ENCODE measurements at places on chromosomes 4 and X.

GRCh38 chrX:43970528-43970927 is 2.7 kb downstream of the NDP start:
- DNase-seq, result no peak

DNA sequence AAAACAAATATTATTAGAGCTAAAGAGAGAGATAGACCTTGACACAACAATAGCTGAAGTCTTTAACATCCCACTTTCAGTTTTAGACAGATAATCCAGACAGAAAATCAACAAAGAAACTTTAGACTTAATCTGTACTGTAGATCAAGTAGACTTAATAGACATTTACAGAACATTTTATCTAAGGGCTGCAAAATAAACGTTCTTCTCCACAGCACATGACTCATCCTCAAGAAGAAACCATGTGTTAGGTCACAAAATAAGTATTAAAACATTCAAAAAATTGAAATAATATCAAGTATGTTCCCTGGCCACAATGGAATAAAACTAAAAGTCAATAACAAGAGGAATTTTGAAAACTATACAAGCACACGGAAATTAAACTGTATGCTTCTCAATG is 1510.3 kb upstream of the PCDH10 start:
- no peak for DNase-seq

DNA sequence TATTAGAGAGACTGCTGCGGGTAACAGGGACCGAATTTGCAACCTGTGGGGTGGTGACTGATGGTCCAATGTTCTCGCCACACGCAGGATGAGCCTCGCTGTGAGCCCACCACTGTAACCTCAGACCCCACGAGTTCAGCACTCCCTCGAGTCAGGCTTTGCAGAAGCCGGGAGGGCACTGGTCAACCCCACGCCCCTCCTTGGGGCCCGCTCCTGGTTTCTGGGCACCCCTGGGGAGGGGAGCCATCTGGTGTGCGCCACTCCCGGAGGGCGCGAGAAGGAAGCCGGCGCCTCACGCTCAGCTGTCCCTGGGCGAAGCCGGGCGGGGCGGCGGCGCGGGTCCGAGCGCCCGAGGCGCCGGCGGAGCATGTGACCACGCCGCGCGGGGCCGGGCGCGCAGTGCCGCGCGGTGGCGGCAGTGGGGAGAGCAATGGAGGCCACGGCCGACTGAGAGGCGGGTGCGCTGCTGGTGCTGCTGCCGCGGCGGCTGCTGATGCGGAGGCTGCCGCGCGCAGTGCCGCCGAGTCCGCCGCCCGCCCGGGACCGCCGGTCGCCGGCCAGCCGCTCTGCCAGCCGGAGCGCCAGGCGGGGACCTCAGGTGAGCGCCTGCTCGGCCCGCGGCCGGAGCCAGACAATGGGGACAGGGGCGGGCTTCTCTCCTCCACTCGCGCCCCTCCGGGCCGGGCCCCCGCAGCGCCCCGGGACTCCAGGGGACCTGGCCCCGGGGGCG is 100.1 kb downstream of the CEP135 start:
- peak; percentile 78 for DNase-seq

GRCh38 chr4:100360211-100360610 is 157.6 kb downstream of the EMCN start:
- no peak for DNase-seq

DNA sequence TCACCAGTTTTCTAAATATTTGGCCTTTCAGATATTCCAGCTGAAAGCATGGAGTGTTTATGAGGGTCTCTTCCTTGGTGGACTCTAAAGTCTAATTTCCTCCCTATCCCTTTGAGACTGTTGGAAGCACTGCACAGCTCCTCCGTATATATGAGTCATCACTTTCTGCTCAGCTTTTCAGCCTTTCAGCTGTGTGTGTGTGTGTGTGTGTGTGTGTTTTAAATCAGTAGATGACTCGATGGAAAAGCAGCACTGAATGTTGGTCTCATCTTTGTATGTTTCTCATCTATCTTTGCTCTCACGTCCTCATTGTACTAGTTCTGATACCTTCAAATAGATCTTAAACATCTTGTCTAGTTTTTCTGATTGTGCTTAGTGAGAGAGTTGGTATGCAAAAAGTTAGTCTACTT is 81.6 kb downstream of the ZFX start:
- DNase-seq, result peak; percentile 18

GRCh38 chr4:96471956-96472867 is 632.3 kb downstream of the PDHA2 start:
- DNase-seq, result no peak

DNA sequence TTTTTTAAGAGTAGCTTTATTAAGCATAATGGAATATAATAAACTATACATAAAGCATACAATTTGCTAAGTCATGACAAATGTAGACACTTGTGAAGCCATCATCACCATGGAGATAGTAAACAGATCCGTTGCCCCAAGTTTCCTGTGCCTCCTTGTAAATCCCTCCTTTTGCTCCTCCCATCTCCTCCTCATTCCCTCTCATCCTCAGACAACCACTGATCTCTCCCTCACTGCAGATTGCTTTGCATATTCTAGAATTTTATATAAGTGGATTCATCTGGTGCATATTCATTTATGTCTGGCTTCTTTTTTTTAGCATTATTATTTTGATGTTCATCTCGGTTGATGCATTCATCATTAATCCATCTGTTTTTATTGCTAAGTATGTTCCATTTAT is 67.0 kb downstream of the CYTL1 start:
- no peak for DNase-seq

- no peak for DNase-seq
Observed at GRCh38 chr4:42396752-42397634, at the start of gene SHISA3. TSS of gene SHISA3 (plus strand) at chr4:42397488. CDS start at chr4:42398057, 569 bp downstream.

DNA sequence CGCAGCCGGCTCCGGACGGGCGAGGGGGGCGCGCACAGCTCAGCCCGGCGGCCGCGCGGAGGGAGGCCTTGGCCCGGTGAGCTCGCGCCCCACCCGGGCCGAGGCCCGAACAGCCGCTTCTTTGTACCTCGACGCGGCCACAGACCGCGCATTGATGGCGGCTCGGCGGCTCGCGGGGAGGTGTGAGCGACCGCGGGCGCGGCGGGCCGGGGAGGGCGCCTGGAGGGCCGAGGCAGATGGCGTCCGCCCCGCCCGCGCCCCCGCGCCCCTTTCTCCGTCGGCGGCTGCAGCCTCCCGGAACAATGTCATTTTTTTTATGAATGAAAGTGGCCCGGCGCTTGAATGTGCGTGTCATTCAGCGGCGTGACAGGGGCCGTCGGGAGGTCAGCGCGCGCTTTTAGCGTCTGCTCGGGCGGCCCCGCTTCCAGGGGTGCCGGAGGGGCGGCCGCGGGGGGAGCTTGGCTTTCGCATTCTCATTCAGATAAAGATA is 1.8 kb downstream of the FGFR3 start:
- no peak for DNase-seq

DNA sequence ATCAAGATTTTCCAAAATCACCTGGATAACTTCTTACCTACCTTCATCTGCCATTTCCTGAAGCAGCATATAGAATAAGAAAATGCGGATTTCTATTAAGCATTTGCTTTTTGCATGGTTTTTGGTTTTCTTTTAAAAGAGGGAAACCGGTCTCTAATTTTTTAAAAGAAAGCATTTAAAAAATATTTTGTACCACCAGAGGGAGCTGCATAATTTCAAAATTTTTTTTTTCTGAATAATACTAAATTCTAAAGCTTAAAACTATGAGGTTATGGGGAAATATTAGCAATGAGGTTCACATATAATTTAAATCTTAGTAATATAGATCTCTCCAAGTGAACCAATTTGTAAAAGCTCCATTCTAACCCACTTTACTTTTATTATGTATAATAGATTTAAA is 137.7 kb upstream of the TENT5D start:
- no peak for DNase-seq

DNA sequence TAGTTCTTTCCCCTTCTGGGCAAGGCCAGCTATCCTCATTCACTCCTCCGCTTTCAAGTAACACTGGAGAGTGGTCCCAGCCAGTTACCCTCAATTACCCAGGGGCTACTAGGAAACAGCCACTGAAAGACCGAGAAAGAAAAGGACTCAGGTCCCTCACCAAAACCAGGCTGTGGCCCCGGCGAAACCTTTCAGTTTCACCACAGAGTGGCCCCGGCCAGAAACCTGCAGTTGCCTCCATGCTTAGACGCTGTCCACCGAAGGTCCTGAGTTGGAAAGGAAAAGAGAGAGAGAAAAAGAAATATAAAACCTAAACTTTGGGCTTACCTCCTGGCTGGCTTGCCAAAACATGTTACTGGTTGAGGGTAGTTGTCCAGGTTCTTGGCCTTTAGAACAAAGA is 5.0 kb upstream of the AREG start:
- no peak for DNase-seq

GRCh38 chr4:40212674-40213527 is 16.1 kb downstream of the RHOH start:
- no peak for DNase-seq

DNA sequence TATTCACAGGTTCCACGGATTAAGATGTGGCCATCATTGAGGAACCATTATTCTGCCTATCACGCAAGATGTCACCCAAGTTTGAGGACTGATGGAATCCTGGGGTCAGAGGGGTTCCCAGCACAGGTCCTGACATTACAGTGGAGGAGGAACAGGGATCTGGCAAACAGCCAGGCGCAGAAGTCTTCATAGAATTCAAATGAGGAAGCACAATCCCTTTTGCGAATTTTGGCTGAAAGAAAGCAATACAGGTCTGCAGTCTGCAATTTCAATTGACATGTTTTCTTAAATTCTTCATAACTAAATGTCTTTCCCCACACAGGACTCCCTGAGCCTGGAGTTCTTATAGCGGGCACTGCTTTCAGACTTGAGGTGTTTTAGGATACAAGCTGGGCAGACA is 14.5 kb downstream of the DOCK11 start:
- no peak for DNase-seq

DNA sequence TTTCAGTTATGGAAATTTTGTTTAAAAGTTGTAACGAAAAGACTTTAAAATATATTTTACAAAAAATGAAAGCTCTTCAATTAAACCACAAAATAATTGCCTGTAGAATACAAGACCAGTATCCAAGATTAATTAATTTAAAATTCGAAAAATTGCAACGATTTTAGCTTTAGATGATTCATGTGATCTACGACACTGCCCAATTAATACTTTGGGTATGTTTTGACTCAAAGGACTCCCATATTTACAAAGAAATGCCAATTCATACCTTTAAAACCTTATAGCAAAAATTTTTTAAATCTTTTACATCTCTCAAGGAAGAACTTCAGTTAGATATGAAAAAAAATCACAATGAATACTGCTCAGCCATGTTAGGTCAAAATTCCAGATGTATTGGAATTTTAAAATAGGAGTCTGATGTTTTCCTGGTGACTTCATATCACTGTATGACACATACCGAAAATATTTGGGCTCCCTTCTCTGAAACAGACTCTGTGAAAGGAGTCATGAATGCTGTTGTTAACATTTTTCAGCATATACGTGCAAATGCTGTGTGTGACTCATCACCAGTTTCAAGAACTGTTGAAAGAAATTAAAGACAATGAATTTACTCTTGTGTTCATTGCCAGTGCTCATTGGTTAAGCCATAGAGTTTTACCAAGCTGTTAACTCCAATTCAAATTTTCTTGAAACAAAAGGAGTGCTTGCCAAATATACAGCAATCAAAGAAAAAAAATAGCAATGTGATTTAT is 13.8 kb upstream of the SMS start:
- no peak for DNase-seq

GRCh38 chr4:7590189-7590588 is 155.5 kb upstream of the PSAPL1 start:
- DNase-seq, result no peak

- DNase-seq, result peak; percentile 51
Observed at GRCh38 chr4:121950680-121951520, 960 bp downstream of the TRPC3 start.

- DNase-seq, result no peak
Observed at GRCh38 chr4:77669946-77670590, 64.4 kb downstream of the CXCL13 start.

DNA sequence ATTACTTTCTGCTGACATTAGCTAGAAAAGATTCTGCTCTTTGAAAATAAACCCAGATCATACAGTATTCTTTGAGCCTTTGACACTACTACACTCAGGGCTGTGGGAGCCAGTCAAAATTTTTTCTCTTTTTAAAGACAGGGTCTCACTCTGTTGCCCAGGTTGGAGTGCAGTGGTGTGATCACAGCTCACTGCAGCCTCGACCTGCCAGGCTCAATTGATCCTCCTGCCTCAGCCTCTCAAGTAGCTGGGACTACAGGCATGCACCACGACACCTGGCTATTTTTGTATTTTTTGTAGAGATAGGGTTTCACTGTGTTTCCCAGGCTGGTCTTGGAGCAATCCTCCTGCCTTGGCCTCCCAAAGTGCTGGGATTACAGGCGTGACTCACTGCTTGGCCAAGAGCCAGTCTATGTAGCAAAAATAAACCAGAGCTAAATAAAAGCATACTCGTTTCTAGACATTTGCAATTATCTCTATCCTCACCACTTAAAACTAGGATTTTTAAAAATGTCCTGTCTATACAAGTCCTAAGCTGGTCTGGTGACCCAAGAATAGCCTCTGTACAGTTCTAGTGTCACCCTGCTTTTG is 43.2 kb downstream of the AKAP4 start:
- DNase-seq, result no peak

GRCh38 chrX:72021975-72022374 is 109.7 kb downstream of the RTL5 start:
- no peak for DNase-seq

GRCh38 chr4:35942092-35942491 is 302.2 kb downstream of the ARAP2 start:
- DNase-seq, result no peak

DNA sequence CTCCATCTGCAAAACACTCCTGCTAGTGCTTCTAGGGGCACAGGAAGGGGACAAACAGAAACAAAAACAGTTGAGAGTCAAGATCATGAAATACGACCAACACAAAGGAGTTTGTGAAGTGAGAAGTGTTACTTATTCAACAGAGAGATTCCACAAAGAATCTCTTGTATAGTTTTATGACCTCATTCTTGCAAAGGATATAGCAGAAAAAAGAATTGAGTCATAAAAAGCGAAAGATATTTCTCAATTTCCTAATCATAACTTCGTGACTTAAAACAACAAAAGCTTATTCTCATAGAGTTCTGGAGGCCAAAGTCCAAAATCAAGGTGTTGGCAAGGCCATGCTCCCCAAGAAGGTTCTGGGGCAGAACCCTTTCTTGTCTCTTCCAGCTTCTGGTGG is 40.7 kb downstream of the TIGD4 start:
- DNase-seq, result no peak

DNA sequence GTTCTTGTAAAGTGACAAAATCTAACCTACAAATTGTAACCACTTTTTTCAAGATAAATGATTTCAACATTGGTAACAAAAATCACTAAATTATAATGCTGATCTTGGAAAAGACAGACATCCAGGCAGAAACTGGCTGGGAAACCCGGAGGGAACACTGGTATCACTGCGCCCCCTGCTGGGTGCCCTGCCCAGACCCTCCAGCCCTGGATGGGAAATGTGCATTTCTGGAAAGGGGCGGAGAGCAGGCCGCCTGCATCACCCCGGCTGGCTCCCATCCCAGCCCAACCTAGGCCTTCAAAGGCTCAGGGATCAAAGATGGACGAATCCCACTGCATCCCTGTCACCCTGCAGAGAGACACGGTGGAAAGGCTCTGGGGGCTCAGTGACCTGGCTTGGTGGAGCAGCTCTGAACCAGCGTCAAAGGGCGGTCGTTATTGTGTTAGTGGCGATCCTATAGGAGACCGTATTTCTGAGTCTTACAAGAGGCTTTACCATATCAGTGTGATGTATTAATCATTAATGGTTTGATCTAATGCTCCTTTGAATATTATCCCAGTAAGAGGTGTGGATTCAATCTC is 37.3 kb downstream of the ACOX3 start:
- peak; percentile 78 for DNase-seq

All from frontal cortex (tissue), 4 donors.